Activated CD8-positive, alpha-beta T cell treated with anti-CD3 and anti-CD28 coated beads for 36 hours (primary cell): ENCODE measurements at places on chromosomes 7 and 10.

- peak; percentile 74 for DNase-seq
Measured at GRCh38 chr7:106126170-106126938, 14.2 kb upstream of the SYPL1 start.

- DNase-seq = no peak
Measured at GRCh38 chr7:94396037-94396431, 1.3 kb downstream of the COL1A2 start.

DNA sequence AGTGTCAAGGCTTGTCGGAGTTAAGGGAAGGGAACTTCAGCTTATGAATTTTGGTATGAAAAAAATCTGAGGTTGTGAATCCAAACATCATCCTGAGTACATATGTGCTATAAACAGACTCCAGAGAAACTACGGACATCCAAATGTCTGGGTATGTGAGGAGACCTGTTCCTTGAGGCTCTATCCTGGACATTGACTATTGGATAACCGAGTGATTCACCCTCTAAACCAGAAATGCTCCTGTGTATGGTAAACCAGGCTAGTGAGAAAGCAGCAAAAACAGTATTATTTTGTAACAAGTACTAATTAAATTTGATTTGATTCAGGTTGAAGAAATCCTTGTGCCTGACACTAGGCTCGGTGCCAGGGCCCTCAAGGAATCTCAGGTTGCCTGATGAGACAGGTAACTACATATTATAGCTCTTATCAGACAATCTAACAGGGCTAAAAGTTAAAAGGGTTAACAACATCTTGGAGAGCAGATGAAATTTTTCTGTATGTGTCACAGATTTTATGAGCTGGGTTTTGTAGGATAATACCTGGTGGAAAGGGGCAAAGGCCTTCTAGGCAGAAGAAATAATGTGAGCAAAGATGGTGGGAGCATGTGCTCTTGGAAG lies 10.4 kb upstream of the STOX1 start:
- DNase-seq = no peak

DNA sequence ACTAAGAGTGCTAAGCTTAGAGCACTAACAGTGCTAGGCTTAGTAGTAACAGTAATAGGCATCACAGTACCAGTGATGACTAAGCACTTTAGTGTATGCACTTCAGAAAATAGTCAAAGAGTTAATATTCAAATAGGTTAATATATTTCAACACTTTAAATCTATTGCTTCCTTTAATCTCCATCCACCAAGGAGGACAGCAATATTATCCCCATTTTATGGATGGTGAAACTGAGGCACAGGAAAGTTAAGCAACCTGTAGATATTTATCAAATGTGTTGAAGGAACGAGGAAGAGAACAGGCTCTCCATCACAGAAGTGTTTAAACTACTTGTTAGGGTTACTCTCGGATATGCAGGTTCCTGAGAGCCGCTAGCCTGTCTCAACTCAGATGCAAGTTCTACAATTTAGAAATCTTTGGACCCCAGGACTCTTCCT lies 165.5 kb downstream of the PRKAG2 start:
- no peak for DNase-seq

- DNase-seq = peak; percentile 36
Measured at GRCh38 chr10:80203835-80204676, 1.3 kb downstream of the ANXA11 start.

GRCh38 chr7:115060095-115060870 lies 138.4 kb downstream of the MDFIC start:
- no peak for DNase-seq

- DNase-seq = no peak
Measured at GRCh38 chr10:113449006-113449695, 103.7 kb upstream of the HABP2 start.

DNA sequence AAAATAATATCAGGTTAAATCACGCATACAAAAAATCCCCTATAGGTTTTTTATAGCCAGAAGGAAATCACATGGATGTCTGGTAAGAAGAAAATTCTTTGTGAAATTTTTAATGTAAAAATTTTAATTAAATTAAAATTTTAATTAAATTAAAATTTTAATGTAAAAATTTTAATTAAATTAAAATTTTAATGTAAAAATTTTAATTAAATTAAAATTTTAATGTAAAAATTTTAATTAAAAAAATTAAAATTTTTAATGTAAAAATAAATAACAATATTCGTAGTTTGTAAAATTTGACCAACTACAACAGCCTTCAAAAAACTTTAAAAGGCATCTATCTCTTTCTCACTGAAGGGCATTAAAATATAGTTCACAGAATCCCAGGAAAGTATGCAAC lies 61.5 kb downstream of the CTTNBP2 start:
- DNase-seq = no peak

GRCh38 chr10:121340271-121340831 lies 257.9 kb downstream of the FGFR2 start:
- DNase-seq = no peak

GRCh38 chr7:142321391-142321790 lies 63.5 kb upstream of the PRSS58 start:
- DNase-seq = no peak

DNA sequence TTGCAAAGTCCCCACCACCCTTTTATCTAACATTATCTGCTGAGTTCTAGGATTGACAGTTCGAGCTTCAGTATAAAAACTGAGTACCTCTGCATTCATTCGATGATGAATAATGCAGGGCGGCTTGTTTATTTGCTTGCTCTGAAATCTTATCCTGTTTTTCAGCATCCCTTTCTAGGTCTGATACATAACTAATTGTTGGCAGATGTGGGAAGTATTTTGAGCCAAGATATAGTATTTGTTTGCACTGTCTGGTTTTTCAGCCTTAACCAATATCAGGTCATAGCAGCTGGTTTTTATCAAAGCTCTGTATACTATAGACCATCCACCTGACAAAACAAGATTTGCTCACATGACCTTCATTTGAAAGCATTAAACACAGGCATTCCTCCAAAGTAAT lies 161.4 kb downstream of the TFEC start:
- DNase-seq = no peak

- DNase-seq = no peak
Measured at GRCh38 chr10:89668386-89669071, 23.5 kb upstream of the PANK1 start.

DNA sequence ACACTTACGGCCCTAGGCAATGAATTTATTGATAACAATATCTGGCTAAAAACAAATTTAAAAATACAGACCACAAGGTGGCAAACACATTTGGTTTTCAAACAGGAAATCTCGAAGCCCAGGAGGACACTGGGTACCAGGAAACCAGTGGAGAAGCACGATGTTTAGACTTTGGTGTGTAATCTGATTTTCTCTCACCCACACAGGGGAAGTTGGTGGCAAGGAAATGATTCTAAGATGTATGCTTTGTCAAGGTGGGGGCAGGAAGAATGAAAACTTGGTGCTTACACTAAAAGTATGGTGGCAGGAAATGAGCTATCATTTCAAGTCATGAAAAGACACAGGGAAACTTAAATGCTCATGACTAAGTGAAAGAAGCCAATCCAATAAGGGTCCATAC lies 113.2 kb upstream of the ANKRD1 start:
- DNase-seq = peak; percentile 56

DNA sequence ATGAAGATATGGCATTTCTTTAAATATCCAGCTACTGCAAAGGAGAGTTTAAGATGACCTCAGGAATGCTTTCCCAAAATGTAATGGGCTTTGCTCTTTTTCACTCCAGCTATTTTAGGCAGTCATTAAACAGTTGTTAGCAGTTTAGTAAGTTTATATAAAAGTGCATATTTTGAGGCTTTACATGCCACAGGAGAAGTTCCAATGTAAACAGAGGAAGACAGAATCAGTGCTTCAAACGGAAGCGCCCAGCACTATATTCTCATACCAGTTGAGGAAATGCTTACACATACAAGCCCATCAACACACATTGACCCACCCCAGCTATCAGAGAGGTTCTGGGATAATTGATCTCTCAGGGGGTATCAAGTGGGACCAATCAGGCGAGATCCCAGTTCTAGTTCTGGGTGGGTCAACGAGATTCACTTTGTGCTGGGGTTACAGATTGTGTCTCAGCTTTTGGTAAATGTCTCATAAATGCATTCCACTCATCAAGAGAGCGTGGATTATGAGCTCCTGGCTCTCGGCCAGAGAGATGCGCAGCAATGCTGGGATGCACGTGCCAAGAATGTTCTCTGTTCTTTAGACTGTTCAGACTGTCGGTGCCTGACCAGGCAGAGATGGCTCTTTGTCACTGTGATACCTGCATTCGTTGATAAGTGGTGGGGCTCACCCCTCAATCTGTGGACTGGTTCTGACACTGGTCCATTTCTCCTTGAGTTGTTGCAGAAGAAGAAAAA lies 55.0 kb downstream of the CACNB2 start:
- DNase-seq = no peak

GRCh38 chr10:9045311-9045710 lies 990.8 kb downstream of the GATA3 start:
- DNase-seq = no peak

GRCh38 chr10:94997741-94998174 lies 59.3 kb downstream of the CYP2C9 start:
- no peak for DNase-seq

- DNase-seq = no peak
Measured at GRCh38 chr10:61063901-61064300, 119.9 kb upstream of the RHOBTB1 start.

DNA sequence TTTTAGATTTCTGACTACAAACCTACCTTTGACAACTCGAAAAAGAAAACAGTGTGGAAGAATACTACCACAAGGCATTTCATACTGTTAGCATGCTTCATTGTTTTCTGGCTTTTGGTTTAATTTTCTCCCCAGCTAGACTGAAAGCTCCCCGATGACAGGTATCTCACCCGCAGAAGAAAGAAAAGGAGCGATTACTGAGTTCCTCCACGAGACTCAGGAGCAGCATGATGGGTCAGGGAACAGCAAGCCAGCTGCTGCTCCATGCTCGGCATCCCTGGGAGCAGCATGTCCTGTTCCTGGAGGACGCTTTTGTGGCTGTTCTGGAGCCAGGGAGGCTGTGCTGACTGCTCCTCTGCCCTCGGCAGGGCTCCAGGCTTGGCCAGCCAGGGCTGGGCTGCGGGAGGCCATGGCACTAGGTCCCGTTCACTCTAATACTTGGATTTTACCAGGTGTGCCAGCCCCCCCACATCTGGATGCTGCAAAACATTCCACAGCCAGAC lies 133.4 kb downstream of the PRKAG2 start:
- DNase-seq = no peak

- no peak for DNase-seq
Measured at GRCh38 chr10:78178940-78179339, 145.3 kb downstream of the RPS24 start.

DNA sequence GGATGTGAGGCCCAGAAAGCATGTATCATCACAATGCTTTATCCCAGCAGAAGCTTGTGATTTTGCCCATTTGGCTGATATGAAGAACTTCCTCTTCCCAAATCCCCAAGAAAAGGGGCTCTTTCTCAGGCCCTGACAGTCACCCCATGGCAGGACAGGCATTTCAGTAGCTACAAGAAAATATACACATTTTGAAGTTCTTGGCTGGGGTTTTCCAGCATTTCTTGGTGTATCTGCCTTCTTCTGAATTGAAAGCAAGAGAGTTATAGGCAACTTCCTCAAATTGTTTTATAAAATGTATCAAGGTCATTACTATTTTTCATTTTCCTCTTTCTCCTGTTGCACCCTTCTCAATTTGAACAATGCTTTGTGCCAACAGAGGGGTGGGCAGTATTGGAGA lies 63.3 kb upstream of the PDLIM1 start:
- DNase-seq = no peak

DNA sequence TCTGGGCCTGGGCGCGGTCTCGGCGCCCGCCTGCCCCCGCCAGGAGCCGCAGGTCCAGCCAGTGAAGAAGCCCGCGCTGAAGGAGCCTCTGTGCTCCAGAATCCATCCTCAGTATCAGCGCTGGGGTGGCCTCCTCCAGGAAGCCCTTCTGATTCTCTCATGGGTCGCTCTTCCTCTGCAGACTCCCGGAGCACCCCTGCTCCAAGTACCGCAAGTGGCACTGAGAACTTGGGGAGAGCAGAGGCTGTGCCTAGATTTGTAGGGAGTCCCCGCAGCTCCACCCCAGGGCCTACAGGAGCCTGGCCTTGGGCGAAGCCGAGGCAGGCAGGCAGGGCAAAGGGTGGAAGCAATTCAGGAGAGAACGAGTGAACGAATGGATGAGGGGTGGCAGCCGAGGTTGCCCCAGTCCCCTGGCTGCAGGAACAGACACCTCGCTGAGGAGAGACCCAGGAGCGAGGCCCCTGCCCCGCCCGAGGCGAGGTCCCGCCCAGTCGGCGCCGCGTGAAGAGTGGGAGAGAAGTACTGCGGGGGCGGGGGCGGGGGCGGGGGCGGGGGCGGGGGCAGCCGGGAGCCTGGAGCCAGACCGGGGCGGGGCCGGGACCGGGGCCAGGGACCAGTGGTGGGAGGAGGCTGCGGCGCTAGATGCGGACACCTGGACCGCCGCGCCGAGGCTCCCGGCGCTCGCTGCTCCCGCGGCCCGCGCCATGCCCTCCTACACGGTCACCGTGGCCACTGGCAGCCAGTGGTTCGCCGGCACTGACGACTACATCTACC lies at the start of gene ALOX5:
Gene ALOX5, plus strand, starts transcription at position 641 of the 774 bp plus-strand sequence. Its CDS starts 64 bp downstream, at position 705.
- DNase-seq = peak; percentile 9

DNA sequence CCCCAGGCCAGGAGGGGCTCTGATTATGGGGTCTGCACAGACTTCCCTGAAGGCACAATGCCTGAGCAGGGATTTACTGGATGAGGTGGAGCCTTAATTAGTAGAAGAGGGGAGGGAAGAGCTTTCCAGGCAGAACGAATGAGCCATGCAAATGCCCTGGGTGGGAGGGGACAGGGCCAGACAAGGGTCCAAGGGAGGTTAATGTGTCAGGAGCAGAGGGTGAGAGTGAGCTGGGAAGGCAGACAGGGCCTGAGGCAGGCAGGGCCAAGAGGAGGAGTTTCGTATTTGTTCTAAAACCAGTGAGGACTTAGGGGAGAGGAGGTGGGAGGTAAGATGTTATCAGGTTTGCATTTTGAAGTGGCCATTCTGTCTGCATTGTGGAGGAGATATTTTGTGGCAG lies 65.3 kb downstream of the NPY start:
- DNase-seq = no peak

DNA sequence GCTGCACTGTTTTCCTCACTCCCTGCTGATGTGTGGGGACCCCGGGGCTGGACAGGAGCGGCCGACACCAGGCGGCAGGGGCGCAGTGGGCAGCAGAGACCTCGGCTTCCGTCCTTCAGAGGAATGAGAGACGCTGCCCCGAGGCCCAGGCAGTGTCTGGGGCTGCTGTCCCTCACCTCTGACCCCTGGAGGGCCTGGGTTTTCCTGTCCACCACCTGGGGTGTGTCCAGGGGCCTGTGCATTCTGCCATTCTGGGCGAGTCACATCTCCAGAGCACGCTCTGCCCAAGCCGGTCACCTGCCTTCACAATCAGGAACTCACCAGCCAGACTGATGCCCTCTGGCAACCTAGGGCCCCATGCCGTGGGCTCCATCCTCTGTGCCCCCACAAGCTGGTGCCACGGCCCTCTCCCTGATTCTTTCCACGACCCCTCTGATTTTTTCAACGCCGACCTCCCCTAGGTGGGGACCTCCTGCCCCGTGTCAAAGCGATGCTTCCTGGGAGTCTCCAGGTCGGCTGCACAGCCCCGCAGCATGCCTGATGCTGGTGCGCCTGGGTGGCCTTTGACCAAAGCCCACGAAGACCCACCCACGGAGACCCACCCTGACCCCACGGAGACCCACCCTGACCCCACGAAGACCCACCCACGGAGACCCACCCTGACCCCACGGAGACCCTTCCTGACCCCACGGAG lies 53.7 kb upstream of the CFAP46 start:
- DNase-seq = no peak
